ENCODE measurements at places on chromosomes 4 and X.

DNA sequence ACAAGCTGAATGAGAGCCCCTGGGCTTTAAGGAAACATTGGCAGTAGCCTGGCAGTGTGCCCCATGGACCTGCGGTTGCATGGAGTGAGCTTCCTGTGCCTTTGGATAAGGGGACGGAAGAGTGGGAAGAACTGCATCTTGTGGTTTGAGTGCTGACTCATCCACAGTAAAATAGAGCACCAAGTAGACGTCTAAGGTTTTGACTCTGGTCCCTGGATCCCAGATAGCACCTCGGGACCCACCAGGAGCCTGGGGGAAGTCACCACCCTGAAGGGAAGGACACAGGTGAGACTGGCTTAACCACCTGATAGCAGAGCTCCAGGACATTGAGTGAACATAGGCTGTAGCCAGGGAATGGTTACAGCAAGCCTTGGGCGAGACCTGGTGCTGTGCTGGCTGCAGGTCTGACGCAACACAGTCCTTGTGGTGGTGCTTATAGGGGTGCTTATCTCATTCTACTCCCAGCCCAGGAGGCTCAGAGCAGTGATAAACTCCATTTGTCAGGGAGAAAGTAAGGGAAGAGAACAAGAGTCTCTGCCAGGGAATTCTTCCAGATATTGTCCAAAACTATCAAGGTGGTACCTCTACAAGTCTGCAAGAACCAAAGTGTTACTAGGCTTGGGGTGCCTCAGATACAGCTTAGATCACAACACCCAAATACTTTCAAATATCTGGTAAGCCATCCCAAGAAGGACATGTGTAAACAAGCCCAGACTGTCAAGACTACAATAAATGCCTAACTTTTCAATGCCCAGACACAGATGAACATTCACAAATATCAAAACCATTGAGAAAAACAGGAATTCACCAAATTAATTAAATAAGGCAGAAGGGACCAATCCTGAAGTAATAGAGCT lies 123.6 kb upstream of the TET2 start:
- DNase-seq: no peak

DNA sequence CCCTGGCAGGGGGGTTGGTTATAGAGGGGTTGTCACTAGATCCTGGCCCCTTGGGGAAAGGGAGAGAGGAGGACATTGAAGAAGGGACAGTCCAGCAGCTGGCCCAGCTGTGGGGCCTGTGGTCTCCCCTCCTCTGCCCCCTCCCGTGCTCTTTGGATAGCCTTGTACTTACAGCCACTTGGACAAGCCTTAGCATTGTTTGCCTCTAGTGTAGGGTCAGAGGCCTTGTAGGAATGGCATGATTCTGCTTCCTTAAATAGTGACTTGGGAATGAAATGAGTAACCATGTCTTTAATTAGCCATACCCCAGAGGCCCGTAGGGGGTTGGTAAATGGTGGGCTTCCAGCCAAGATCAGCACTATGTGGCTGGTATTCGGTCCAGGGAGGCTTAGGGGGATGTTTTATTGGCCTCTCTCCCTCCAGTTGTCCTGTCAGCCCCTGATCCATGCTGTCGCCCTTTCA lies 230.6 kb downstream of the PTTG2 start:
- DNase-seq: no peak

DNA sequence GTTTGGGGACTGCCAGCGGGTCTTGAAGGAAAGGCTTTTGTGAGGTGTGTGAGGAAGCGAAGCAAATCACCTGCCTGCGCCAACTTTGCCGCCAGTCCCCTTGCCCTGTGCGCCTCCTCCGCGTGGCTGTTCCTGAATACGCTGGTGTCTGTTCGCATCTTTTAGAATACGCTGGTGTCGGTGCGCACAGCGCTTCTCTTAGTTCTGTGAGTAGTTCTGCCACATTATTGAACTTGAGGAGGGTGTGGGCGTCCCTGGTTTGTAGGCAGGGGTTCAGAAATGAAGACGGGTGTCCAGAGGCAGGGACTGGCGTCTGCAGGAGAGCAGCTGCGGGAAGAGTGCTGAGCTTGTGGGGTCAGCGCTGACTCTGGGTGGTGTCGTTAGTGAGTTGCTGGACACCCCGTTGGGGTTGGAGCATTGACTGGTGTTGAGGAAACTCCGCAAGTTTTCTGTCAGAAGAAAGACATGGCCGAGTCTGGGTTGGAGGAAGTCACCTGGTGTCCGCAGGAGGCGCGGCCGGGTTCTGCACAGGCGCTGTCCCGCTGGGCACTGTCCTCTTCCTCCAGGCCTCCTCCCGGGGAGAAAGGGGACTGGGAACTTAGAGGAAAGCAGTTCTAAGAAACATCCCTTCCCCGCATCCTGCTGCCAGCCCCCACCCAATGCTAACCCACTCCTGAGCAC lies 930 bp downstream of the ZNF718 start:
- peak; percentile 43 for DNase-seq

DNA sequence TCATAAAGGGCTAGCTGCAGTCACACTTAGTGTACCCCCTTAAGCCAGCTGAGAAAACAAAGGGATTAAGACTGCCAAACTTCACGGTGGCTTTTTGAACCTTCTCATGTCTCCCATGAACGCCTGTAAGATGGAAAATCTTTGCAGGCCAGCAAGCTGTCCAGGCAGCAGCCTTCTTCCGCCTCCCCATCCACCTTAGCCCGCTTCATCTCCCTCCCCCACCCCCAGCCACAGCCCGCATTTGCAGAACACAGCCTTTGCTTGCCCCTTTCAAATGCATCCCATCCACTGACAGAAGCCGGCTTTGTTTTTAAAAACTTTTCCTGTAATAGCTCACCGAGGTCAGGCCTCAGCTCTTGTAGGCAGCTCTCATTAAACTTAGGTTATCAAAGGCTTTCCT lies 113.8 kb upstream of the FAM9B start:
- no peak for DNase-seq

GRCh38 chr4:38765382-38765781 lies 17.4 kb downstream of the TLR10 start:
- no peak for DNase-seq

DNA sequence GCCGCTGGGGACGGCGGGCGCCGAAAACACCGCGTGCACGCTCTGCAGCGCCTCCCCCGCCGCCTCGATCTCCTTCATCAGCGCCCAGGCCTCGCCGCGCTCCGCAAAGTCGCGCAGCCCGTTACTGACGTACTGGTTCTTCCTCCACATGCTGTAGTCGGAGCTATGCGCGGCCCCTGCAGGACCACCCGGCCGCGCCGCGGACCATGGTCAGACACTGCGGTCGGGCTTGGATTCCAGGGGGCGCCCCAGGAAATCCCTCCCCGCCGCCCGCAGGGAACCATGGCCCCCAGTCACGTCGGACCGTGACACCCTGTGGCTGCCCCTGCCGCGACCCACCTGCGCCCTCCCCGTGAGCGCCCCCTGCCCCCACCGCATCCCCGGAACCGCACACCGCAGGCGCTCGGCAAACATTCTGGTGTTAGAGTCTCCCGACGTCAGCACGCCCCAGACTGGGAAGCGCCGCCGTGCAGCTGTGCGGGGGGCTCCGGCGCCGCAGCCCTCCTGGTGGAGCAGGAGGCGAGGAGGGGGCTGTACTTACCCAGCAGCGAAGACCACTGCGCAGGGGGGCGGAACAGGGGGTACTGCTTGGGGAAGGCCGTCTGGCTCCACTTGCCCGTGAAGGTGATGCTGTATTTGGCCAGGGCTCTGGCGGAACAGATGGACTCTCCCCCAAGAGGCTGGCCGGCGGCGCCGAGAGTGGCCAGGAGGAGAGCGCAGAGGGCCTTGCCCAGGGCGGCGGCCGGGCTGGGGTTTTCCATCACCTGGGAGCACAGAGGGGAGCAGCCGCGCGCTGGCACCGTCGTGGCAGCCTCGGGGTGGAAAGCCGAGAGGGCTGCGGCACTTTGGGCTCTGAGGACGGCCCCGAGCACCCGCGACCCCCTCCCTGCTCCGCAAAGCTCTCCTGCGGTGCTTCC lies 814 bp downstream of the SPON2 start:
- DNase-seq: no peak

DNA sequence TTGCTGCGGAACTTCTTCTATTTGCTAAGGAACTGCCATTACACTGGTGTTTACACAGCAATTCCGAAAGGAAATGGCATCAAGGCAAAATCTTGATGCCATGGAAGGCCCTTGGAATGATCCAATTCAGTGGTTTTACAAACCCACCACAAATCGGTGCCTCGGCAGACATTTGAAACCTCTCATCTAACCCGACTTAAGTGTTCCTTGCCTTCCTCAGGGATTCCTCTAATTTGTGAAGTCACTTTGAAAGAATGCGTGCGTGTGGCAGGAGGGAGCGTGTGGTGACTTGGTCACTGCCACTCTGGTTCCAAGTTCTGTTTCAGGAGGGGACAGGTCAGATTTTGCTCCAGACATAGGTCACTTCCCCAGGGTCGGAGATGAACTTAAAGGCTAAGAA lies 4.8 kb downstream of the NOP14 start:
- DNase-seq: no peak

- DNase-seq: no peak
Observed at GRCh38 chr4:36399762-36400353, 118.4 kb downstream of the DTHD1 start.

DNA sequence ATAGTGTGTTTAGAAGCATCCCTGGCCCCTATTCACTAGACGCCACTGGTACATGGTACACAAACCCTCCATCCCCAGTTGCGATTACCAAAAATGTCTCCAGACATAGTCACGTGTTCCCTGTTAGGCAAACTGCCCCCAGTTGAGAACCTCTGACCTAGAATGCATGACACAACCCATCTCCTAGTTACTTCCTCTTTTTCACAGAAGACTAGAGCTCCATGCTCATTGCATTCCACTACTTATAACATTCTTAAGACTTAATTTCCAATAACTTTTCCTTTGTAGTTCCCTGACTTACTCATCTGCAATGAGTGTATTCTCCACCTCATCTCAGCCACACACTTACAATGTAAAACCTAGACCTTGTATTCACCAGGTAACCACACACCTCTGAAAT lies 68.6 kb downstream of the PRSS12 start:
- DNase-seq: no peak

DNA sequence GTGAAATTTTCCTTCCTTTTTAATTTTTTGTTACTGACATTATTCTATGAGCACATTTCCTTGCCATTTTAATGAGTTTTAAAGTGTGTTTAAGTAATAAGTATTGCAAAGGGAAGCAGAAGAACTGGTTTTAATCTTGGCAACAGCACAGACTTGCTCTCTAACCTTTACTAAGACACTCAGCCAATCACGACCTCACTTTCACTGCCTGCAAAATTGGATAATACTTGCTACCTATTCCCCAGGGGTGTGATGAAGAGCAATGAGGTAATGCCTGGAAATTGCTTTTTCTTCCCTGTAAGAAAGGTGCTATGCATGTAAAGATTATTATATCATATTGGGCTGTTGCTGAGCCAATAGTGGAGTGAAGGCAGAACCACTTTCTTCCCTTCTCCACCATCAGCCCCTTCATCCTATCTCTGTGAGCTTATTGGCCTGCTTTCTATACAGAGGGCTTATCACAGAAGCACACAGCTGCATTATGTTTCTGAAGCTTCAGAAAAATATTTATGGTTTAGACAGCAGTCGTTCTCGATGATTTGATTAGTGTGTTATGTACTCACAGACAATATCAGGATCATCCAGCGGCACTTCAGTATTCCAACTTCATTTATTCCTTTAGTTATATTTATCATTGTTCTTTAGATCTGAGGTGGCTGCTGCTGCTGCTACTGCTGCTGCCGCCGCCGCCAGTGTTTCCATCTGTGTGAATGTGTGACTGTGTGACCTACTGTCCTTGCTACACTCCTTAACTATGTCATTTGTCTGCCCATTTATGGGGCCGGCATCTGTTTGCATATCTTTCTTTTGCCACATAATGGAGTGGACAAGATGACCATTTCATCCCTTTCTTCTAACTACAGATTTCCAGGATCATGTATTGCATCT lies 255.1 kb downstream of the C4orf33 start:
- no peak for DNase-seq

- DNase-seq: no peak
Observed at GRCh38 chr4:174259580-174259979, 23.9 kb downstream of the FBXO8 start.

DNA sequence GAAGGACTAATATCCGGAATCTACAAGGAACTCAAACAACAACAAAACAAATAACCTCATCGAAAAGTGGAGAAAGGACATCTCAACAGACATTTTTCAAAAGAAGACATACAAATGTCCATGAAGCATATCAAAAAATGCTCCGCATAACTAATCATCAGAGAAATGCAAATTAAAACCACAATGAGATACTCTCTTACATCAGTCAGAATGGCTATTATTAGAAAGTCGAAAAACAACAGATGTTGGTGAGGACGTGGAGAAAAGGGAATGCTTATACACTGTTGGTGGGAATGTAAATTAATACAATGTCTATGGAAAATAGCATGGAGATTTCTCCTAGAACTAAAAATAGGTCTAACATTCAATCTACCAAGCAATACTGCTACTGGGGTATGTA lies 51.1 kb upstream of the MYOZ2 start:
- DNase-seq: no peak

DNA sequence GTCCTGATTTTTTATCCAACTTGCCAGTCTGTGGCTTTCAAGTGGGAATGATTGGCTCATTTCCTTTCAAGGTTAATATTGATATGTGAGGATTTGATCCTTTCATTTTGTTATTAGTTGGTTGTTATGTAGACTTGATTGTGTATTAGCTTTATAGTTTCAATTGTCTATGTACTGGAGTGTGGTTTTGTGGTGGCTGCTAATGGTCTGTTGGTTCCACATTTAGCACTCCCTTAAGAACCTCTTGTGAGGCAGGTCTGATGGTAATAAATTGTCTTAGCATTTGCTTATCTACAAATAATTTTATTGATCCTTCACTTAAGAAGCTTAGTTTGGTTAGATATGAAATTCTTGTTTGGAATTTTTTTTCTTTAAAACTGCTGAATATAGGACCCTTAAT lies 190.6 kb downstream of the CPXCR1 start:
- no peak for DNase-seq

DNA sequence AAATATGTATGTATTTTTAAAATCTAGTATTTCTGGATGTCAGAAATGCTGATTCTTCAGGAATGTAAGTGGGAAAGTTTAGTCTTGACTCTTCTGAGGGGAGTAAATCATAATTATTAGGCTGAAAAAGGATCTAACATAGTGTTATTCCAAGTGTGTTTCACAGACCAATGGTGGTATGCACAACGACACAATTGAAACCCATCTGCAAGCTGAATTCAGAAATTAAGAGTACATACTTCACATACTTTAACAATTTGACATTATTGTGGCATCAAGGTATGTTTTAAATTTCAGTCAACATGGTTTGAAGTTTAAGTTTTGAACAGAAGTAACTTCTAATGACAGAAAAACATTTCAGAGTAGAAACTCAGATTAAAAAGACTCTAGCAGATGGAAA lies 236.7 kb downstream of the SLC7A11 start:
- no peak for DNase-seq

GRCh38 chr4:149886786-149887490 lies 71.3 kb upstream of the IQCM start:
- no peak for DNase-seq

GRCh38 chr4:21949073-21949457 lies 493 bp upstream of the KCNIP4 start:
- no peak for DNase-seq

- no peak for DNase-seq
Observed at GRCh38 chr4:96598465-96598864, 758.6 kb downstream of the PDHA2 start.

Data from activated naive CD4-positive, alpha-beta T cell (primary cell).